Choroid plexus epithelial cell (primary cell): ENCODE measurements at places on chromosomes 16 and 17.

DNA sequence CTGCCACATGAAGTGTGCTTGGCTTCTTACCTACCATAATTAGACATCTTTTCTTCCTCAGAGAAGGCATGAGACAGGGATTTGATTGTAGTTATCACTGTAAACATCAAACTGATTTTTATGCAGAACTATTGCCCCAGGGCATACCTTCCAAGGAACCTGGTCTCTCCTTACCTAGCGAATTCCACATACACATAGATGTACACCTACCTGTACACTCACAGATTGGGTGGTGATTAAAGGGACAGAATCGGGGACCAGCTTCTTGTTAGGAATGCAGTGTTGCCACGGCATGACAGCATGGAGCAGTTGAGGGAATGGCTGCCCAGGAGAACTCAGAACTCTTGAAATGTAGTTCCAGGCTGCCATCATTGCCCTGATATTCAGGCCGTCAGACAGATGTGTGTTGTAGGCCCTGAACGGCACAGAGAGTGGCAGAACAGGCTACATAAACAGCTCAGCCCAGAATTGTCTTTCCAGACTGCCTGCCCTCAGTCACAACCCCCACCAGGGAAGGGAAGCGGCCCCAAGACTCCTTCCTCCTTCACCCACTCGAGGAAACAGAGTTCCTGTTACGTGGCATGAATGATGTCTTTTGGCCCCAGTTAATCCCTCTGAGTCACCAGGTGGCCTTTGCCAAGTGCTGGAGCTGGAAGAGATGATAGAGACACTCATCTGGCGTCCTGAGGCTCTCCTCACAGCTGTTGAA lies 17.8 kb upstream of the NAGLU start:
- DNase-seq: peak; percentile 91

DNA sequence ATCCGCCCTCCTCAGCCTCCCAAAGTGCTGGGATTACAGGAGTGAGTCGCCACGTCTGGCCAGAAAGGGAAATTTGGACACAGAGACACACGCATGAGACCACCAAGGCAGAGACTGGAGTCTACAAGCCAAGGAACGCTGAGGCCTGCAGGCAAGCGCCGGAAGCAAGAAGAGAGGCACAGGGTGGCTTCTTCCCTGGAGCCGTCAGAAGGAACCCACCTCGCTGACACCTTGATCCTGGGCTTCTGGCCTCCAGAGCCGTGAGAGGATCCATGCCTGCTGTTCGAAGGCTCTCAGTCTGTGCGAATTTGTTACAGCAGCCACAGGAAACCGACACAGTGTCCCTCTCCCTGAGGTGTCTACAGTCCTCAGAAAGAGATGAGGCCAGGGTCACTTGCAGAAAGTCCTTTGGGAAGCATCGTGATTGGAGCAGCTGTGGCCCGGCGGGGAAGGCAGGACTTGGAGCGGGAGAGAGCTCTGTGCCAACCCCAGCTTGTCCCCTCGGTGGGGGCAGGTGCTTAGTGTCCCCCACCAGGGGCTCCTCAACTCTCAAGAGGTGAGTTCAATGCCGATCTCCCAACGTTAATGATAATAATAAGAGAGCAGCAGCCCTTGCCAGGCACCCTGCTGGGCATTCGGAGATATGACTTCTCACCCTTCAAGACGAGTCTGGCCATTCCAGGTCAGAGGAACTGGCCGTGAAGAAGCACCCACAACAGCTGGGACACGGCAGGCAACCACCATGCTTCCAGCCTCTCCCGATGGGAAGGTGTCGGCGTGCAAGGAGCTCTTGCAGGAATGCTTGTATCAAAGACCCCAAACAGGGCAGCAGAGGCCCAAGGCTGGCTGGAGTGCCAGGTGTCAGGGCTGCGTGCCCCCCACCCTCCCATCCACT lies 68.4 kb upstream of the TNRC6C start:
- DNase-seq: no peak

GRCh38 chr17:42275527-42276358 lies 448 bp downstream of the STAT5B start:
- peak; percentile 52 for DNase-seq

- no peak for DNase-seq
These were observed 6.1 kb downstream of the CMTM1 start for GRCh38 chr16:66572356-66572755.

DNA sequence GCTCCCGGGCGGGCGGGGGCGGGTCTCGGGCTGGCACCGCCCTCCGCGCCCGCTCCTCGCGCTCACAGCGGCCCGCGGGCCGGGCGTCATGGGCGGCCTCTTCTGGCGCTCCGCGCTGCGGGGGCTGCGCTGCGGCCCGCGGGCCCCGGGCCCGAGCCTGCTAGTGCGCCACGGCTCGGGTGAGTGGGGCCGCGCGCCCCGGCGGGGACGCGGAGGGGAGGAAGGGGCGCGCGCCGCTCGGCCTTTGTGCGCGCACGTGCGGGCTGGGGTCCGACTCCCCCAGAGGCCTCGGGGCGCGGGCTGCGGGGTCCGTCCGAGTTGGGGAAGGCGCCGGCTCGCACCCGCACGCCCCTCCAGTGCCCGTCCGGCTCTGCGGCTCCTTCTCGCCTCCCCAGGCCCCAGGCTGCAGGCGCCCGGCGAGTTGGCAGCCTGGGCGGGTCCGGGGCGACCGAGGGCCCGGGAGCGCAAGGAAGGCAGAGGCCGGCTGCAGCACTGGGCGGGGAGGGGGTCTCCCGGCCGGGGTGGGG lies at the start of gene NME4:
Gene NME4, plus strand, starts transcription at position 65 of the 527 bp plus-strand sequence. Its CDS starts 24 bp downstream, at position 89.
- DNase-seq: peak; percentile 28

- DNase-seq: no peak
These were observed 54.1 kb downstream of the B9D1 start for GRCh38 chr17:19308398-19308797.

DNA sequence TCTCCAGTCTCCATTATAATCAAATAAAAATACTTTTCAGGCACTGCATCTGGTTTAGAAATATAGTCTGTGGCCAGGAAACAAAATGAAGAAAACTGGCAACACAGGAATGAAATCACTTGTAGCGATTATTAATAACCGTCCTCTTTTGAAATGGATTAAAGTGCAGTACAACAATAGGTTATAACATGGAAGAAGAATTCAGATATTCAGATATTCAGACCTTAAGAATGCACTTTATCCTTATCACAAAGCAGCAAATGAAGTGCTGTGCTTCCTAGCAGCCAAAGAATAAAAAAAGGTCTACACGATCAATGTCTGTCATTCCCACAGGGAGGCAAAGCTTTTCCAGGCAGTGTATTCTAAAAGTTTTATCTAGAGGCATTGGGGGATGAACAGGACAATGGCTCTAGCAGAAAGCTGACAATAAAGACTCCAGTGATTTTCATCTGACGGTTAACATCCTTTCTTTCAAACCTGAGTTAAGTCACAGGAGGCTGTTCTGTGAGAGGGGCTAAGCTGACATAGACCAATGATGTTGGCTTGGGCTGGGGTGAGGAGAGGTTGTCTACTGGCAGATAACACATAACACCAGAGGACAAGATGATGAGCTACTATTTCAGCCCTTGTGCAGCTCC lies 259.2 kb downstream of the SLC39A11 start:
- DNase-seq: no peak

DNA sequence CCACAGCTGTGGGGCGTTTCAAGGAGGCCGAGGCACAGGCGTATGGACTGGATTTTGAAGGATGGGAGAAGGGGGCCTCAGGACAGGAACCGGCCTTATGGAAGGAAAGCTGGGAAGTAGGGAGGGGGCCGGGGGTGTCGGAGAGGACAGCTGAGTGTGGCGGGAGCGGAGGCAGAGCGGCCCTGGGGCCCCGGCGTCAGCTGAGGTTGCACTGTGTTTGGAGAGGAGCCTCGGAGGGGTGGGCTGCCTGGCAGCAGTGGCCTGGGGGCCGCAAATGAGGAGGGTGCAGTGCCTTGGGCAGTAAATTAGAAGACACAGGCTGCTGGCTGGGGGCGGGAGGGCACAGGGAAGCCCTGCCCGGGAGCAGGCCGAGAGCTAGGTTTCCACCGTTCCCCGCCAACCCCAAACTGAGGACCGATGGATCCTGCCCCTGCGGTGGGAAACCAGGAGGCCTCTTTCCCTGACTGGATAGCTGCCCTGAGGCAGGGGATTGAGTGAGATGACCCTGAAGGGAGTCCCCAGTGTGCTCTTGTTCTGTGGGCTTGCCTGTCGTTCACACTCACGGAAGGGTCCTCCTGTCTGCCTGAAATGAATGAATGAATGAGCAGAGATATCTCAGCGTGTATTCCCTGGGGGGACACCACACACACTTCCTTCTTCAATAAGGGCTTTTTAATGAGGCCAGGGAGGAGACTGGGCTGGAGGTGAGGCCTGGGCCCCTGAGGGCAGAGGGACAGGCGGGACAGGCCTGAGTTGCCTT lies 18.4 kb downstream of the FOXJ1 start:
- DNase-seq: no peak

- DNase-seq: no peak
These were observed 22.3 kb downstream of the DYNLRB2 start for GRCh38 chr16:80563066-80563465.

- DNase-seq: no peak
These were observed 42.5 kb downstream of the IL21R start for GRCh38 chr16:27444470-27444869.

- no peak for DNase-seq
These were observed 24.0 kb downstream of the PIMREG start for GRCh38 chr17:6468051-6468790.

DNA sequence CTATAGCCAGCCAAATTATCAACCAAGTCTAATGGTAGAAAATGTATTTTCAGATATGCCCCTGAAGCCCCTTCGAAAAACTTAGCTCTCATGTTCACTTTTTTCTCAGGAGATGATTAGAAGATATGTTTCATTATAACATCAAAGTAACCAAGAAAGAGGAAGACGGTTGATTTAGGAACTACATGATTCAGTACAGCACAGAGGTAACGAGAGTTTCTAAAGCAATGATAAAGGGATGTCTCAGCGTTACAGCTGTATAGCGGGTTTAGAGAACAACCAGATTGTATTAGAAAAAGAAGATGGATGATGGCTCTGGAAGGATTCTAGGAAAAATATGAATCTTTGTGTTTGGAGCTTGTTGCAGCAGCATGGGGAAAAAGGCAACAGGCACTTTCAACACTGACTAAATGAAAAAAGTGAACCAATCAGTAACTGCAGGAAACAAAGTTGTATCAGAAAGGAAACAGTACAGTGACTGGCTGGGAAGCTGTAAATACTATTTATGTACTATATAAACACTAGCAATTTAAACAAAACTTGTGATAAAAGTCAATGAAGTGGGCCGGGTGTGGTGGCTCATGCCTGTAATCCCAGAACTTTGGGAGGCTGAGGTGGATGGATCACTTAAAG lies 21.5 kb downstream of the MBTD1 start:
- DNase-seq: no peak

DNA sequence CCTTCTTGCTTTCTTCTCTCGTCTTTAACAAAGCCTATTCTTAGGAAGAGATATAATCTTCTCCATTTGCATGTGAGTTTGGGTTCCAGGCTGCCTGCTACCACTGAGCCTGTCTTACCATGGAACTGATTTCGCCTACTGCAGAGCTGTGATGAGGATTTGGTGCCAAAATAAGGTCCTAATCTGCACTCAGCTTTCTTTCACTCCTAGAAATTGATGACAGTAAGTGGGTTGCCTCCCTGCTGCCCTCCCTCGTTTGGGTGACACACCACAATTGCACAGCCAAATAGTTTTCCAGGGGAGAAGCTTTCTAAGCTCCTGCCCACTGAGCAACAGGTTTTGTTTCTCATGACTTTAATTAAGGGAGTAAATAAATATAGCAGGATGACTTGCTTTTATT lies 25.1 kb upstream of the ASIC2 start:
- no peak for DNase-seq

- DNase-seq: no peak
These were observed 1.5 kb downstream of the PPM1E start for GRCh38 chr17:58757162-58757613.

DNA sequence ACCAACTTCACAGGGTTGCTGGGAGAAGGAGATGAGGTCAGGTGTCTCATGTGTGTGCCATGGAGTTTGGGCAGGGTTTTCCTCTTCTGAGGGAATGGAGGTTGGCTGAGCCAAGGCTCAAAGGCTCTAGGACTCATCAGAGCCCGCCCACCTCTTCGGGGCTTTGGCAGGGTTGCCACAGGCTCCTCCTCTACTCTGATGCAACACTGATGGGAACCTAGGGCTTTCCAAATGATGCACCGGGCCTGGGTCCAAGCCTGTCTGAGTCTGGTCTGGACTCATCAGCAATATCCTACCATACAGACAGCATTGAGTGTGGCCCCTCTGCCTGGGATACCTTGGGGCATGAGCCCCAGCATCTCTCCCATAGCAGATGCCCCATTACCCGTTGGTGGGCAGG lies 59.5 kb upstream of the LHX1 start:
- no peak for DNase-seq

DNA sequence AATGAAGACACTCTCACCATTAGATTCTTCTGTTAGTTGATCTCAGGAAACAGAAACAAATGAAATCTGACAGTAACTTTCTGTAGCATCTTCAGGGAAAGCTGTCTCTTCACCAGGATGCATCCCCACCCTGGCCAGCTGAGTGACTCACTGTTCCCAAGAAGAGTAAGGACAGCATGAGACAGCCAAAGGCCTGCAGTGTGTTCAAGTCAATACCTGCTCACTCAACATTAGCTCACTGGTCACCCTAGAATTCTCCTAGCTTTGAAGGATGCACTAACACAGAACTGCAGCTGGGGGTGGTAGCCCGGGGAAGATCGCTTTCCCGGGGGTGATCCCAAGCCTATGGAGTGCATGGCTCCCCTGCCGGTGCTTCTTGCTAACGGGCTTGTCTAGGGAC lies 28.2 kb upstream of the CLEC18B start:
- peak; percentile 42 for DNase-seq

- DNase-seq: no peak
These were observed 50.3 kb downstream of the FOXL1 start for GRCh38 chr16:86628614-86629013.

- peak; percentile 82 for DNase-seq
These were observed 284.2 kb downstream of the SNX29 start for GRCh38 chr16:12260647-12261262.

DNA sequence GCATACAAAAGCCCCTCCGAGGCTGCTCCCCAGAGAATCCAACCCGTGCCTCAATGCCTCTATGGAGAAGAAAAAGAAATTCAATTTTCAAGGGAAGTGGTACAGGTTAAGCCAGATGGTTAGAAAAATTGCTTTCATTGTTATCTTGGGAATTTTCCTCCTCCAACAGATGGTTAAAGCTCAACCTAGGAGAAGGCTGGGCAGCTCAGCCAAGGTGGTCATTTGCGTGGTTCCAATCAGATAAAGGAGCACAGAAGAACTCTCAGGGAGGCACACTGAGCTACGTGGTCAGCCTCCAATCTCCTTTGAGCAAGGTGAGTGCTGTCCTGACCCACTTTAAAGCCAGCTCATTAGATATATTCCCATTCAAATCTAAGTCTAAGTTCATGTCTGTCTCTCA lies 106.7 kb downstream of the STX8 start:
- no peak for DNase-seq

DNA sequence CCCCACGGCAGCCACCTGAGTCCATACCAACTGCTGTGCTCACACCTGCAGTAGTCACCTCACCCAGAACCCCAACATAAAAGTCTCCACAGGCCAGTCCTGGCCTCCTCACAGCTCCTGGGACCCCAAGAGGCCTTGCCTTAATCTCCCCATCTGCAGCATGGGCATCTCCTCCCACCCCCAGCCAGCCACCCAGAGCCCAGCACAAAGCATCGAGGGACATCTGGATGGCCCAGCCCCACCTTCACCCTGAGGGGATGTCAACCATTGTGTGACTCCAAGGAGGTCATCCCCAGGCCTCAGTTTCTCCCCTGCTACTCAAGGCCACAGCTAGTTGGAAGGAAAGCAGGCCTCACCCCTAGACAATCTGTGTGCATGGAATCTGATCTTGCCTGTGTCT lies 1775.3 kb downstream of the TP53TG3F start:
- DNase-seq: no peak

- peak; percentile 36 for DNase-seq
These were observed 92.2 kb downstream of the HS3ST3A1 start for GRCh38 chr17:13509527-13509926.
